ENCODE measurements at places on chromosomes 13 and 19.

- DNase-seq: no peak
Observed at GRCh38 chr13:75760131-75761021, 124.2 kb downstream of the LMO7 start.

- DNase-seq: no peak
Observed at GRCh38 chr13:98828614-98829013, 76.1 kb upstream of the SLC15A1 start.

GRCh38 chr13:84705982-84706710 lies 823.9 kb upstream of the SLITRK1 start:
- DNase-seq: no peak

- no peak for DNase-seq
Observed at GRCh38 chr13:97067017-97067895, 73.0 kb upstream of the OXGR1 start.

DNA sequence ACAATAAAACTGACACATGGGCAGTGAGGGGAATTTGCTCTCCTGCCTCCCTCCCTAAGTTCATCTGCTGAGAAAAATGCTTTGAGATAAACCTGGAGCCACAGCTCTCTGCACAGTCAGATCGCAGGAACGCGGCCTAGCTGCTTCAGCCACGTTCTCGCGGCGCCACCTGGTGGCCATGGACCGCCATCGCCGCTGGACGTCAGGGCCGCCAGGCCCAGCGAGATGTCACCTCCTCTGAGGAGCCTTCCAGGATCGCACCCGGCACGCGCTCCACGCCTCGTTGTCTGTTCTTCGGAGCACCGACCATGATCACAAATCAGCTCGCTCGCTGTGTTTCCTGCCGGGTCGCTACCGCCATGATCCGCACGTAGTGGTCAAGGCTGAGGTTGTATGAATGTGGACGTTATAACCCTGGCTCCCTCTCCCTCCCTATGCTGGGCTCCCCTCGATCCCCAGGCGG lies 20.6 kb upstream of the USP29 start:
- peak; percentile 0 for DNase-seq

- DNase-seq: no peak
Observed at GRCh38 chr19:7607212-7607873, 11.7 kb downstream of the CAMSAP3 start.

DNA sequence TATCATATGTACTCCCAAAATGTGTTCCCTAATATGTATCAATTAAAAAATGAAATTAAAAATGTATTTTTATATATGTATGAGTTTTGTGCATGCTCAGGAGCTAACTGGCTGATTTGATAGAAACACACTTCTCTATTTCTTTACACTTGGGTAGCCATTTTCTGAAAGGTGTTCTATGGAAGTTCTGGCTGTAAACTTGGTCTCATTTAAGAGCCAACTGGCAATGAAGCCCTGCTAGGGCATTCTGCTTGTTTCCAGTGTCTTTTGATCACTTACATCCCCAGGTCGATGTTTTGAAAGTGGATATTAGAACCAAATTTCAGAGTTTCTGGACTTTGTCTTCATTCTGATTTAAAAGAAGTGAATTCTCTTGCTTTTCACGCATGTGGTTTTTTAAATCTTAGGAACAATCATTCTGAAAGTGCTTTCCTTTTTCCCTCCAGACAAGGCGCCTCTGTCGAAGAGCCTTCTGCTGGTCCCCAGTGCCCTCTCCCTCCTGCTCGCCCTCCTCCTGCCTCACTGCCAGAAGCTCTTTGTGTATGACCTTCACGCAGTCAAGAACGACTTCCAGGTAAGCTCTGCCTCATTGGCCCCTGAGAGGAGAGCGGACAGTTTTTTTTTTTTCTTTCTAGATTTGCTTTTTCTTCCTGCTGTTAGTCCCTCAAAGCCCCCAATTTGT lies 20.1 kb downstream of the GPR18 start:
- no peak for DNase-seq

- DNase-seq: peak; percentile 62
Observed at GRCh38 chr19:4811328-4812131, 20.0 kb downstream of the TICAM1 start.

DNA sequence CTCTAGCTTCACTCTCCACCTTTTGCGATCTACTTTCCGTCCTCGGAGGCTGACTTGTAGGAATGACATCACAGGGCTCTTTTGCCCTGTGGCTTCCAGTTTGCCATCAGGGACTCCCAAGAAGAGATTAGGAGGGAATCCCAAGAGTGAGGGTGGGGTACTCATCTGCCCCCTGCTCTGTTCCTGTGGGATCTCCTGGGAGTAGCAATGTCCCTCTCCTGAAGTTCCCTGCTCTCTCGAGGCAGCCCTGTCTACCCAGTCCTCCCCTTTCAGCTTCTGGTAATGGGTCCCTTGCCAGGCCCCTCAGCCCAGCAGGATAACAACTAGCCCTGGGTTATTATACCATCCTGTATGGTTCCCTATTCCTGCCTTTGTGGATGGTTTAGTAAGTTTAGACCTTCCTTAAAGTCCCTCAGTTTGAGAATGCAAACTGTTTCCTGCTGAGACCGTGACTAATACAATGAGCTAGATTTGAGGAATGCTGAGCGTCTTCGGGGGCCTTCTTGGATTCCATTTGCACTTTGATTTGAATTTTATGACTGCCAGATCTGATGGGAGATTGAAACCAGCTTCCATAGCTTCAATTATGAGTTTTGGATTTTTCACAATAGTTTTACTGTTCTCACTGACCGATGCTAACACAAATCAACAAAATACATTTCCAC lies 73.7 kb upstream of the IPO5 start:
- DNase-seq: no peak

DNA sequence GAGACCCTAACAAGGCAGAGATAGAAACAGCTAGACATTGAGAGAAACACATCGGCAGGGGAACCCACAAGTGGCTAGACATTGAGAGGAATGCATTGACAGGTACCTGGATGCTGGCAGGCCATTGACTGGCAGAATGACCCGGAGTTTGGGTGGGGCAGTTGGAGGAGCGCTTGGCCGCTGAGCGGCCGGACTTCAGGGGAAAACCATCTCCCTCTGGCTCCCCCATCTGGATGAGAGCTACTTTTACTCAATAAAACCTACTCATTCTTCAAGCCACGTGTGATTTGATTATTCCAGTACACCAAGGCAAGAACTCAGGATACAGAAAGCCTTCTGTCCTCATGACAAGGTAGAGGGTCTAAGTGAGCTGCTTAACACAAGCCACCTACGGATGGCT lies 473.4 kb downstream of the SLITRK5 start:
- DNase-seq: no peak

- DNase-seq: no peak
Observed at GRCh38 chr13:52945348-52945747, 83.3 kb upstream of the OLFM4 start.

GRCh38 chr13:21095311-21095710 lies 33.9 kb upstream of the LATS2 start:
- no peak for DNase-seq

GRCh38 chr13:113211774-113212173 lies 2.4 kb downstream of the CUL4A start:
- DNase-seq: no peak

GRCh38 chr19:32810452-32810851 lies 59.1 kb downstream of the SLC7A9 start:
- no peak for DNase-seq

- DNase-seq: no peak
Observed at GRCh38 chr13:72126424-72126823, 259.4 kb upstream of the DACH1 start.

GRCh38 chr19:56942756-56943155 lies 102.2 kb upstream of the PEG3 start:
- no peak for DNase-seq

DNA sequence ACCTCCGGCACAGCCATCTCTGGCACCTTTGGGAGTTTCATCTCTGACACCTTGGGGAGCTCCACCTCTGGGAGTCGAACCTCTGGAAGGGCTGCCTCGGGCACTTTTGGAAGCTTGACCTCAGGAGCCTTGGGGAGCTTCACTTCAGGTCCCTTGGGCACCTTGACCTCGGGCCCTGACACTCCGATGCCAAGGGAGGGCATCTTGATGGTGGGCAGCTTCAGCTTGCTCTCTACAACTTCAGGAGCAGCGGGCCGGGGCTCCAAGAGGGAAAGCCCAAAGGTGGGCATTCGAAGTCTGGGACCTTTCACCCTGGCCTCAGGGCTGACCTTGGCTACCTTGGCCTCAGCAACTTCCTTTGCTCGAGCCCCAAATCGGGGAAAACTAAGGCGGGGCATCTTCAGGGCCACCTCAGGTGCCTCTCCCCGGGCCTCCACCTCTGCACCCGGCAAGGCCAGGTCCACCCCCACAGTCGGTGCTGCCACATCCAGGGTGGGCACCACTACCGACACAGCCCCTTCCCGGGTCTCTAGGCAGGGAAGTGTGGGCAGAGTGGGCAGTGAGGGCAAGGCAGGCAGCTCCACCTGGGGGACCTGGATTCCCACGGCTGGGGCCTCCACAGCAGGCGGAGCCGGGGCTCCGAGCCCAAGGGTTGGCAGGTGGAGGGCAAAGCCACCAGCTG lies 7.0 kb upstream of the HIPK4 start:
- DNase-seq: no peak
